ENCODE measurements at places on chromosomes 1 and 21.

DNA sequence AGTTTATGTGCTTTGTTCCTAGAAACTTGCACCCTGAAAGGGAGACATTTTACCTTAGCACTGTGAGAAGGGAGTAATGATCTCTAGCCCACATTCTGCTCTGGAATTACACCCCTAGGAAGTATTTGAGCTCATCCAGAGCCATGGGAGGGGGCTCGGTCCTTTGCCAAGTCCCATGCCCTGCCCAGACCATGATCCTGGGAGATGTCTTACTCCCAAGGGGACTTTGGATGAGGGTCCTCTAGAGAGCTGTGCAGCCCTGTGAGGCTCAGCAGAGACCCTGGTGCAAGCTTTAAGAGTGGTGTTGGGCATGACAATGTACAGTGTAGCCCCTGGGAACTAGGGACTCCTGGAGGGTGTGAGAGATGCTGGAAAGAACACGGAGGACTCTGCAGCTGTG is 241.4 kb downstream of the HHAT start:
- DNase-seq: no peak

- no peak for DNase-seq
Observed at GRCh38 chr1:47967864-47968555, 29.2 kb downstream of the TRABD2B start.

GRCh38 chr21:35222541-35222941 is 173.4 kb upstream of the RUNX1 start:
- DNase-seq: no peak

DNA sequence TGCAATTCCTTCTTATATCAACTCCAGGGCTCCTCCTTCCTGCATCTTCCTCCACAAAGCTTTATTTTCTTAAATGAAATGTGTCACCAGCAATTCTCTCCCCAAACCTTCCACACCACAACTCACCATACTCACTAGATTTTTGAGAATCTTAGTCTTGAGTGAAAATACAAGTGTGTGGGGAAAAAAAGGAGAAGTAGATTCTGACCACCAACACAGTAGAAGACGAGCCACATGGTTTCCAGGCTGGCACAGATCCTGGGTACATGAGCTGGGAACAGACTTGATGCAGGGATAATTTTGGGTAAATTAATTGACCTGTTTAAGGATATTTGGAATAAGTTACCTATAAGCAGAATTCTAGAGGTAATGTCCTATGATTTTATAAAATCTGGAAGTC is 72.8 kb upstream of the KCNJ15 start:
- no peak for DNase-seq

DNA sequence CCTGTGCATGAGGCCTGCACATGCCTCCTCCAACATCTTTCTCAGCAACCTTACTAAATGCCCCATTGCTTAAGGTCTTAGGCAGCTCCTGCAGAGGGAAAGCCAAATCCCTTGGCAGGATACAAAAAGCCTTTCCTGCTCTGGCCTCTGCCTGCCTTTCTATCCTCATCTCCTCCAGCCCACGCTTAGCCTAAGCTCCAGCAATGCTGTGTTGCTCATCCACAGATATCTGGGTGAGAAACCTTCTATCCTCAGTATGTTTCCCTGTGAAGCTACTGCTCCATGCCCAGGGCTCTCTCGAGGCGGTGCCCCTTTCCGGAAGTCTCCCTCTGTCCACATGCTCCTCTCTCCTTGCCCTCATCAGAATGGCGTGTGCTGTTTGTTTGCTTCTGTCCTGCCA is 37.0 kb upstream of the CCSAP start:
- DNase-seq: no peak

- DNase-seq: no peak
Observed at GRCh38 chr1:165632152-165632469, 1.1 kb downstream of the MGST3 start.

- no peak for DNase-seq
Observed at GRCh38 chr1:178774263-178774662, 49.2 kb downstream of the RALGPS2 start.

GRCh38 chr1:60906526-60906925 is 175.8 kb upstream of the NFIA start:
- no peak for DNase-seq

DNA sequence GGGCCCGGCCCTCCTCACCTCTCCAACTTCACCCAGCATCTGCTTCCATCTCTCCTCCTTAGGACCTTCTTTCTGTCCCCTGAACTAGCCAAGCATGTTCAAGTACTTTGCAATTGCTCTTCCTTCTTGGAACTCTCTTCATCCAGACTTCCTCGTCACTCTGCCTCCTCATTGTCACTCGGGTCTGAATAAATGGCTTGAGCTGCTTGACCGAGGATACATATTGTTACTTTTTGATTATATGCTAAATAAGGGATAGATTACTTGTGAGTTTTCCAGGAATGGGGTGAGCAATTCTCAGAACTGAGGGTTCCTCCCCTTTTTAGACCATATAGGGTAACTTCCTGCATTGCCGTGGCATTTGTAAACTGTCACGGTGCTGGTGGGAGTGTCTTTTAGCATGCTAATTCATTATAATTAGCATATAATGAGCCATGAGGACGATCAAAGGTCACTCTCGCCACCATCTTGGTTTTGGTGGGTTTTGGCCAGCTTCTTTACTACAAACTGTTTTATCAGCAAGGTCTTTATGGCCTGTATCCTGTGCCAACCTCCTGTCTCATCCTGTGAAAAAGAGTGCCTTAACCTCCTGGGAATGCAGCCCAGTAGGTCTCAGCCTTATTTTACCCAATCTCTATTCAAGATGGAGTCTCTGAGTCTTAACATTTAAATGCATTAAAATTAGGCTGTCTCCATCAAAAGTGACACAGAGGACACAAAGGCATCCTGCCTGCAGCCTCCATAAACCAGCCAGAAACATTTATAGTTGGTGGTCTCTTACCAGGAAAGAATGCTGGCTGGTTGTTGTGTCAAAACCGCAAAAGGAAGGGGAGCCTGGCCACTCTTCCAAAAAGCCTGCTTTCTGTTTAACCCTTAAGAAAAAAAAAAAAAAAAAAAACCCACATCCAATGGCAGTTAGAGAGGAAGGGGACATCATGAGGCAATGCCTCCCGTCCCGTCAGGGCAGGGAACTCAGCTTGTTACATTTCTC is 179.3 kb downstream of the KAZN start:
- DNase-seq: no peak

GRCh38 chr1:154788886-154789285 is 81.2 kb downstream of the KCNN3 start:
- no peak for DNase-seq

GRCh38 chr1:112985123-112985522 is 29.1 kb upstream of the SLC16A1 start:
- DNase-seq: no peak

DNA sequence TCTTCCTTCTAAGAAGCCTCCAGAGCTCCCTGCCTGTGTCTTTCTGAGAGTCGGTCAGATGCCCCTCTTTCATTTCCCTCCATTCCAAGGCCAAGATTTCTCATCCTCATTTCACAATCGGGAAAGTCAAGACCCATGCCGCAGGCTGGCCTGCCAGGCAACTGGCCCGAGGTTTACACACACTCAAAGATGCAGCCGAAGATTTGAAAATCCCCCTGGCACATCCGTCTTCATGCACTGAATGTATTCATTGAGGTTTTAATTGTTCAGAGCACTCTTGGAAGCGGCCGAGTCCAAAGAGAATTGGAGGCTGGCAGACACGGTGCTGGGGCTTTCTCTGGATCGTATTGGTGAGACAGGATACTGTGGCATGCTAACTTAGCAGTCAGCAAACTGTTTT is 29.1 kb upstream of the SRP9 start:
- no peak for DNase-seq

DNA sequence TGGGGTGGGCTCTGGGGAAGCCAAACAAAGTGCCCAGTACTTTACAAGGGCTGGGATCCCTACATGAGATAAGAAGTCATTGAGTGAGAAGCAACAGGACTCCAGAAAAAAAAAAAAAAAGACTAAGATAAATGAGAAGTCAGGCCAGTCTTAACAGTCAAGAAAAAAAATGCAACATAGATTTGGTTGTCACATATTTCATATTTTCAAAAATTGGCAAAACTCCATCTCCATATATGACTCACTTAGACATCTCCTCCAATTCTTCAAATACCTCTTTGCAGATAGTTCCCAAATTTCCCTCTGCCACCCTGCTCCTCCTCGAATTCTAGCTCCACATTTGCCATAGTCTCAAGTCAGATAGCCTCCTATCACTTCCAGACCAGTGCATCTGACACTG is 20.9 kb upstream of the SIPA1L2 start:
- DNase-seq: no peak

GRCh38 chr1:54372978-54373377 is 33.2 kb downstream of the SSBP3 start:
- DNase-seq: no peak

DNA sequence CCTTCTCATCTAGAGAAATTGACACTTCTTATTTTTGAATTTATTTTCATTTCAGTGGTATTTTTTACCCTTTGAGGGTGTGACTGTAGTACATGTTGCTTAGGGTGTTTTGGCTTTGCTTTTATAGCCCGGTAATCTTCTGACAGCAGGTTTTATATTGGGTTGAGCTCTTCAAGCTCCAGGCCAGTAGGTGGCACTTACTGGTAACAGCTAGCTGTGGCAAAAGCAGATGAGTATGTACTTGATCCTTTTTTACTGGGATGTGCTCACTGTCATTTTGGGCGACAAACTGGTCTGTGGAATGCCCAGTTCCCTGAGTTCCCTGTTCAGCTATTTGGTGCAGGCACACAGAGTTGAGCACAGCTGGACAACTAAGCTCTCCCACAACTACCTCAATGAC is 916.2 kb upstream of the B3GALT2 start:
- DNase-seq: no peak

- DNase-seq: no peak
Observed at GRCh38 chr1:35120458-35121133, 41.4 kb downstream of the ZMYM1 start.

GRCh38 chr1:15727021-15727420 is 9.0 kb upstream of the SLC25A34 start:
- no peak for DNase-seq

DNA sequence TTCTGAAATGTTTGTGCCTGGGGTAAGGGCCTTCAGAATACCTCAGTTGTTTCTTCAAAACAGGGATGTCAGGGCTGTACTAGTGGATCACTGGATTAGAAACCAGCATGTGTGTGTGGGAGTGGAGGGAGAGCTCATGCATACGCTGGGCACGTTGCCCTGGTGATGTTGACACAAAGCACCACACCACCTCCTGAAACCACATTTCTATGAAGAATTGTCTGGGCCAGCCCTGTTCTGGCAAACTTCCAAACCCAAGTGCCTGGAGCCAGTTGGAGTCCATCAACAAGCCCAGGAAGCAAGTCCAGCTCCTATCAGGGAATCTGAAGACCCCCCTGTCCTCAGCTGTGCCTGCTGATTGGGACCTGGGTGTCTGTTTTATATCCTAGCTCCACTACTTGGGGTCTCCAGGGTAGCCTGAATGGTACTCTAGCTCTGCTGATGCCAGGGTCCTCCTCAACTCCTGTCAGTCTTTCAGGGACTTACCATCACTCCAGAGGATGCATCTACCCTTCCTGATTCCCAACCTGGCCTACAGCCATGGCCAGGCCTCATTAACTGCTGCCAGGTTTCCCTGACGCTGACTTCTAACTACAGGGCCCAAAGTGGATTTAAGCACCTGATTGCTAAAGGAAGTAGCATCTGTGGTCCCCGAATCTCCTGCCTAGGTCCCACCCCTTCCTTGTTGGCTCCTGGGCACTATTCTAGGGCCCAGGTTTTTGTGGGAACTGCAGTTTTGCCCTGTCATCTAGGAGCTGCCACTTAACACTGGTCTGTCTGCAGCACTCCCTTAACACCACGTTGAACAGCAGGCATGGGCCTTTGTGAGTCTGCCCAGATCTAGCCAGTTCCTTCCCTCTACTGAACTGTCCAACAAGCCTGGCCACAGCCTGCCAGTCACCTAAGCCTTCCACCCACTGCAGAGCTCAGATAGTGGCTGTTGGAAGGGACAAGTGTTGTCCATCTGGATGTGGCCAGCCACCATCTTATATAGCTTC is 45.5 kb downstream of the LPAR3 start:
- DNase-seq: no peak

DNA sequence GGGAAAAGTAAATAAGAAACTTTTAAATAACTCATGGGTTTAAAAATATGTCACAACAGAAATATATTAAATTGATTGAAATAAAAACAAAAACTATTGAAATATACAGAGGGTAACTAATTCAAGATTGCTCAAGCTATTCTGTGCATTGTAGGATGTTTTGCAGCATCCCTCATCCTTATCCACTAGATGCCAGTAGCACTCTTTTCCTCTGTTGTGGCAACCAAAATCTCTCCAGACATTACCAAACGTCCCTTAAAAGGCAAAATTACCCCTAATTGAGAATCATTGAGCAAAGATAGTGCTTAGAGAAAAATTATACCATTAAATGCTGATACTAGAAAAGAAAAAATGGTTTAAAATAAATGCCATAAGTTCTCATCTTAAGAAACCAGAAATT is 682.6 kb downstream of the RWDD3 start:
- no peak for DNase-seq

- DNase-seq: no peak
Observed at GRCh38 chr1:203704120-203704519, 60.9 kb upstream of the LAX1 start.

- DNase-seq: no peak
Observed at GRCh38 chr1:202349206-202349928, 868 bp downstream of the PPP1R12B start.

DNA sequence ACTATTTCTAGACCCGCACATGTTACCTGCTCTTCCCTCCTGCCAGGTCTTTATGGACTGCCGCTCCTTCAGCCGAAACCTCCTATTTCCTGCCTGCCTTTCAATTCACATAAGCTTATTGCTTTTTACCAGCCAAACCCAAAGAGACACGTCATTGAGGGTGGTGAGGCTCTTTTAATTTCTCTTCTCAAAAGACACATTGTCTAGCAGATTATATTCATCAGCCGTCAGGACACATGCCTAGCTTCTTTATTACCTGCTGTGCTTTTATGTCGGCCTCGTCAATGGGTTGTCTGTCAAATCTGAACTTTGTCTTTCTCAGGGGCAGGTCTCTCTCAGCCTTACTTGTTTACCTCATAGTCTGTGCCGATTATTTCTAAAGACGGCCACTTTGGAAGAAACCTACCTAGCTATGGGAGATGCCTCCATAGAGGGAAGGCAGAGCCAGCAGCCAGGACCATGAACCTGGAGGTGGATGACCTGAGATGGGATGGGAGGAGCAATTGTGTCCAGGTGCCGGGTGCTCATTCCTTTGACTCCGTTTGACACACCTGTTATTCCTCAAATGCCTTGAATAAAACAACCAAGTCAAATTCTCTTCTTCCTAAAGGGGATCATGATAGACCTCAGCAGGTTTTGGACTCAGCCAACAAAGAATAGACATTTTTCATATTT is 42.0 kb downstream of the ZBTB18 start:
- no peak for DNase-seq

GRCh38 chr1:75602486-75602885 is 8.4 kb downstream of the SLC44A5 start:
- DNase-seq: no peak

GRCh38 chr1:200681231-200681630 is 11.5 kb upstream of the DDX59 start:
- no peak for DNase-seq

DNA sequence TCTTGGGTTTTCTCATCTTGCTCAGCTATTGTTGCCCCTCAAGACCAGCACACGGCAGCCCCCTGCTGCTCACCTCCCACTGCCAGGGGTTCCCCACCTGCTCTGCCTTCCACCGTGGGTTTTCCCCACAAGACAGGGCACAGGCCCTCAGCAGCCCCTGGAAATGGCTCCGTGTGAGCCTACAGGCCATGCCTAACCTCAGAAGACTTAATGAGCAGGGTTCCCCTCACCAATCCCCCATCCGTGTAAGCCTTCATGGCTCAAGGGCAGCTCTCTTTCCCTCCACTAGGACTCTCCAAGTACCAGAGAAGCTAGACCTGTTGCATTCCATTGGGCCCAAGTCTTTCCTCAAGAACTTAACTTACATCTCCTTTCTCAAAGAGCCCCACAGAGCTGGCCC is 18.4 kb upstream of the RCAN3 start:
- no peak for DNase-seq
